ENCODE measurements at places on chromosomes 2 and 18. TPM values are rescaled to one million over a fixed set of nuclear protein-coding genes. Genes with fewer than 3 reads are reported as not detected.
A peak's percentile ranks its signal among the peaks of the same experiment; 100 is the strongest.

The EFHD1 gene
- total RNA-seq, result 0.95 TPM

DNA sequence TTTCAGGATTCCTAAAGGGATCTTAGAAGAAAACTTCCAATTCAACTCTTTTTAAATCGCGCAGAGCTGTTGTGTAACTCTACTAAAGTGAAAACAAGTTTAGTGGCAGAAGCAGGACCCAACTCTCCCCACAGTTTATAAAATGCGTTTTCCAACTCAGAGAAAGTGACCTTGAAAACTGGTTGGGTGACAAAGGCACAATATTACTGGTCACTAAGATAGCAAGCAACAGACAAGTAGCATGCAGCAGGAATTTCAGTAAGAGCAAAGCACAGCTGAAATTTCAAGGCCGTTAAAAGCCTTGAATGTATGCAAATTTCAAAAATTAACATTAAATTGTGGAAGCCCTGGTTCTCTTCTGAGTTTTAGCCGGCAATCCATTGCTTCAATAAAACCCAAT is 66.9 kb downstream of the STK39 start:
- DNase-seq, result no peak

The RAB17 gene
- 0.40 TPM for total RNA-seq

DNA sequence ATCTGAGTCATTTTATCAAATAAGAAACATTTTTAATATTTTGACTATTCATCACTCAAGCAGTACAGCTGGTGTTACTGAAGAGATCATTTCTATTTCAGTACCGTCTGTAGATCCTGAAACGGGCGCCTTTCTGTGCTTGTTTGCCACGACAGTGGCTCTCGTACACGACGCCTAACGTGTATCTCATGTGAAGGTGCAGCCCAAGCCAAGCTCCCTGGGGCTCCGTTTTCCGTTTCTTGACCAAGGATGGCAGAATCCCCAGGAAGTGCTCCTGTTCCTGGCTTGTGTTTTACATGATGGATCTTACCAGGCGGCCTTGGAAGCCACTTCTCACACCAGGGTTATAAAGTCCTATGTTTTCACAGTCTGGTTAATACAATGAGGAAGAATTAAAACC is 320.6 kb downstream of the GBX2 start:
- no peak for DNase-seq

DNA sequence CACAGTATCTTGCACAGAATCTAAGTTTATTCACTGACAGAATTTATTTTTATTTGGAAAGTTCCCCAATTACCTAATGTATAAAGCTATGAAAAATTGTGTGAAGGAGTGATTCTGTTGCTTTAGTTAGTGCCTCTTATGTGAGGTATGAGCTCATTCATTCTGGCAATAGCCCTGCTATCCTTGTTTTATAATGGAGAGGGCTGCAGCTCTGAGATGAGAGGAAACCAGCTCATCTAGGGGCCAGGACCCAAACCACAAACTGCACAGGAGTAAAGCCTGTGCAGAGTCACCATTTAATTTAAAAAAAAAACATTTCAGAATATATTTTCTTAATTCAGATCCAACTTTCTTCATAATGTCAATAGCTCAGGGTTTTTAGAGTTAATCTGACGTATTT is 383.0 kb downstream of the TMEM182 start:
- peak; percentile 53 for DNase-seq

- no peak for DNase-seq
These were observed 111.6 kb downstream of the CLIP4 start for GRCh38 chr2:29226808-29227207.

- no peak for DNase-seq
These were observed 37.1 kb downstream of the RNF152 start for GRCh38 chr18:61855449-61856378.

The ACKR3 gene
- 5.4 TPM for total RNA-seq

The KCNJ3 gene
- total RNA-seq, result not detected

The PLCL1 gene
- total RNA-seq, result 0.11 TPM

- no peak for DNase-seq
These were observed 204.1 kb downstream of the FAM210A start for GRCh38 chr18:13522256-13522655.

GRCh38 chr18:57771193-57771592 is 31.9 kb downstream of the ATP8B1 start:
- DNase-seq, result peak; percentile 29

DNA sequence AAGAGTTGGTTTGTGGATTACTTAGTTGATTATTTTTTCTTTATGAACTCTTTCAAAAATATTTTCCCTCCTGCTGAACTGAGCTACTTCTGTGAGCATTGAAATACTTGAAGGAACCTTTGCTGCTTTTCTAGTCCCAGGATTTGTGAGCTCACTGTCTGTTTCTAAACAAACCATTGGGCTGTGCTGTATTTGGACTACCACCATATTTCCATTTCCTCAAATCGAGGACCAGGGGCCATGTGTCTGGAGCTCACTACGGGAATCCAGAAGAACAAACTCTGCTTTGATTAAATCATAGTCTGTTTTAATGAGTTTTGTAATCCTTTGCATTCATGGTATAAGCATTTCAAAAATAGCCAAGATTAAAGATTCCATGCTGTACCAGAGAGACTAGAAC is 1.3 kb downstream of the MRPL33 start:
- no peak for DNase-seq

- no peak for DNase-seq
These were observed 663.7 kb upstream of the LRATD1 start for GRCh38 chr2:13968811-13969210.

DNA sequence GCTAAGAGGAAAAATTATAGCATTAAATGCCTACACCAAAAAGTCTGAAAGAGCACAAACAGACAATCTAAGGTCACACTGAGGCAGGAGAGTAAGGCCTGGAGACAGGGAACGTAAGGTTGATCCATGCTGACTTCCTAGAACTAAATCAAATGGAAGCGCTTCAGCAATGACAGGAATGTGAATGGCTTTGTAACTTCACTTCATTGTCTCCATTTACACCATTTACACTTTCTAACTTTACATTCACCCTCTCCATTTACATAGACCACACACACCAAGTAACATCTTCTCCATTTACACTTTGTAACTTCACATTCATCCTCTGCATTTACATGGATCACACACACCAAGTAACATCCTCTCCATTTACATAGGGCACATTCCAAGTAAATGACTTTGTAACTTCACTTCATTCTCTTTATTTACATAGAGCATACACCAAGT is 103.1 kb upstream of the SPATS2L start:
- DNase-seq, result no peak

The GPR45 gene
- total RNA-seq, result not detected

DNA sequence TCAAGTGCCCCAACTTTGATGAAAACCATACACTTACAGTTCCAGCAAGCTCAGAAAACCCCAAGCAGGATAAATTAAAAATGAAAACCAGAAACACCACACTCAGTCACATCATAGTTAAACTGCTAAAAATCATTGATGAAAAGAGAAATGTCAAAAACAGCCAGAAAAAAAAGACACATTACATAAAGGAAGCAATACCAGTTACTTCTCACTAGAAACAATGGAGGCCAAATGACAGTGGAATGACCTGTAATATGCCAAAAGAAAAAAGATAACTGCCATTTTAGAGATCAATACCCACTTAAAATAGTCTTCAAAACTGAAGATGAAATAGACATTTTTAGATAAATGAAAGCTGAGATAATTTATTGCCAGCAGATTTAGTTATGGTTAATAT is 66.0 kb downstream of the MAP3K20 start:
- no peak for DNase-seq

DNA sequence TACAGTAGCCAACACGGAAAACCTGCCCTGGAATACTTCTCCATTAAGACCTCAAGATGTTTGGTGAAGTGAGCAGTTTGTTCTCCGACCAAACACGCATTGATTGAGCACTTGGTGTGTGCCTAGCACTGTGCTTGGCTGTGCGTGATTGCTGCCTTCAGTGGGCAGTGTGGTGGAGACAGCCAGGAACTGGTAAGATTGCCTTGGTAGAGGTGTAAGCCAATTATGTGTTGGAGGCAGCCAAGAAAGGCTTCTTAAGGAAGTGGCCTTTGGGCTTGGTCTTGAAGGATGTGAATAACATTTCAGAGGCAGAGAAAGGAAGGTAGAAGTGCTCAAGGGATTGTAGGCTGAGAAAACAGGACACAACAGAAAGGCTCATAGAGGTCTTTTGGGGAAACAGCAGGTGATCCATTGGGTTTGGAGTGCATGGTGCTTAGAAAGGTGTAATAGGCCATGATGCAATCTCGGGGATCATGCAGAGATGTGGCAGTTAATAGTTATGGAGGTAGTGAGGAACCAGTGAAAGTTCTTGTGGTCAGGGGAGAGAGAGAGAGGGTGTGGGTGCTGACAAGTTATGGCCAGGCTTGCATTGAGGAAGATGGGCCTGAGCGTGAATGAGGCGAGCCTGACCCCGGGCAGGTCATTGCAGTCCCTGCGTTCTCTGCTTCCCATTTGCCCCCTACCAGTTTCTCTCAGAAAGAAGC is 6.3 kb downstream of the B3GNT2 start:
- DNase-seq, result no peak

The SP140 gene
- 0.11 TPM for total RNA-seq

The SERPINB10 gene
- total RNA-seq, result 1.5 TPM

- DNase-seq, result no peak
These were observed 2.0 kb downstream of the IL1A start for GRCh38 chr2:112782234-112782799.

- no peak for DNase-seq
These were observed 37.3 kb upstream of the TTC21B start for GRCh38 chr2:165990846-165991245.

DNA sequence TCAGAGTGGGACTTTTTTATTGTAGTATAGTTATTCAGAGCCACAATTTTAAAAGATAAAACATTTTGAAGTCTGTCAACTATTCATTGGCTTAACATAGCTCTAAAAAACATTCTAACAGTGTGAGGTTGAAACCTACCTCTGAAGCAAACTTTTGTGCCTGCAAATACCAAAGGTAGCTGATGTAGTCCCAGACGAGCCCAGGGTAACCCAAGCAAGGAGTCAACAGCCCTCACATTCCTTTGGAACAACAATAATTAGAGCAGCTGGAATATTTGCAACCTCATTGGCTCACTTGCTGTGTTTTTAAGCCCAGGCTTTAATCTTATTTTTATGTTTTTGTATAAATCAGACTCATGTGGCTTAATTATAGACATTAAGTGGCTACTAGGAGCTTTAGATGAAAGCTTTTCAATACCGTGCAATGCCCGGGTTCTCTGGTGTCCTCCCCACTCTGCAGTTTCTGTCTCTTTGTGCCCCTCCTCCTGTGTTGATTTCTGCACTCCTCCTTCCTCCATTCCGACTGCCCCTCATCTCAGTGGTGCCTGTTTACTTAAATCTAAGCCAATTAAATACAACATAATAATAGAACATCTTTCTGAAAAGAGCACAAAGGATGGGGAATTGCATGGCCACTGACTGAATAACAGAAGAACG is 157.9 kb upstream of the UNC80 start:
- DNase-seq, result no peak

- DNase-seq, result no peak
These were observed 198.7 kb upstream of the MEIS1 start for GRCh38 chr2:66236067-66236685.

DNA sequence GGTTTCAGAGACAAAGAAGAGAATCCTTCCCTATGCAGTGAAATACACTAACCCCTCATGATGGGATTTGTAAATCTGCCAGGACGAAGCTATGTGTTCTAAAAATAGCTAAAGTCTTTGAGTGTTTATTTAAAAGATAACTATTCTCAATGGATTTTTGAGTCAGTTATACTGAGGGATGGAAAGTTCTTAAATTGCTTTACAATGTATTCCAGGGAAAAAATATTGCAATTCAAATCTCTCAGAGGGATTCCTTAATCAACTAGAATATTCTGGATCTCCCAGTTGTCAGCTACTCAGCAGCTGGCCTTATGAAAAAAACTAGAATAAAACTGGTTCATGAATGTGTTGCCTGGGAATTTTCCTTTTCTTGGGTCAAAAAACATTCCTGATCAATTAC is 312.4 kb downstream of the PLCL1 start:
- no peak for DNase-seq

DNA sequence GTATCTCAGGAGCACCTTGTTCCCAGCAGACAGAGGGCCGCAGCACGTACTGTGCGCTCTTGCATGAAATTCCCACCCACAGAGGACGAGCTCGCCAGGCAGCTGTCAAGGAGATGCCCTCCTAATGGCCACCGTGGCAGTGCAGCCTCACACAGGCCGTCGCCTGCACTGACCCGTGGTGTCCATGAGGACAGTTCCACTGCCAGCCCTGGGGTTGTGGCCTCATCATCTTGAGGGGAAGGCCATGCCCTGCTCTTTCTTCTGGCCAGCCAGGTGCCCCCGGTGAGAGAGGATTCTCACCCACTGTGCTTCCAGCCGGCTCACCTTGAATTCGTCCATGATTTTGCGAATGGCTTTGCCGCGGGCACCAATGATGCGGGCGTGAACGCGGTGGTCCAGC is 42.0 kb downstream of the ANO7 start:
- DNase-seq, result no peak

The UGT1A8 gene
- total RNA-seq, result 15.1 TPM

DNA sequence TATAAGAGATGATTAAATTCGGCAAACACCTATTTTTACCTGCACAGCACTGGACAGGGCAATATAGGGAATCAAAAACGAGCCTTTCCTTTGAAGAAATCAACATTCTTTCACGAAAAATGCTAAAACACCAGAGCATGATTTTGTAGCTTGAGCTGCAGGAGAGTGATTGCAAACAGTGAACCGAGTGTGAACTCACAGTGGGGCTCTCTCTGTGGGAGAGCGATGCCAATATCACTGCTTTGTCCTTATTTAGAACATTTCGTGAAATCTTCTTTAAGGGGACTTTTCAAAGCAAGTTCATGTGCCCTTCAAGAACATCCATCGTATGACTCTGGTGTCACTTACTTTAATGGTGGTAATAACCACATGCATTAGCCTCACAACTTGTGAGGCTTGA is 238.8 kb downstream of the CD226 start:
- DNase-seq, result no peak

DNA sequence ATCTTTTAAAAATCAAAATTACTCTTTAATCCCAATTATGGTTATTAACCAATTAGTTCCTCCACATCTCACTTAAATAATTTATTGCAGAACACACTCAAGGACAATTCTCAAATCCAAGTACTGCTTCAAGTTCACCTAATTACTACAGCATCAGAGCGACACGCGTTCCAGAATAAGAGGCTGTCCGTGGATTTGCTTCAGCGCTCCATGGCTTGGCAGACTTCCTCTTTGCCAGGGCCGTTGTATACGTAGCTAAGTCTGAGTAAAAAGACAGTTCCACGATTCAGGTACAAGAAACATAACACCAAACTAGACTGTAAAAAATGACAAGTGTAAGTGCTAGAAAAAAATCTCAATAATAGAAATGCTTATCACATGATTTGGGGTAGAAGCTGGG is 153.2 kb upstream of the MYT1L start:
- no peak for DNase-seq

DNA sequence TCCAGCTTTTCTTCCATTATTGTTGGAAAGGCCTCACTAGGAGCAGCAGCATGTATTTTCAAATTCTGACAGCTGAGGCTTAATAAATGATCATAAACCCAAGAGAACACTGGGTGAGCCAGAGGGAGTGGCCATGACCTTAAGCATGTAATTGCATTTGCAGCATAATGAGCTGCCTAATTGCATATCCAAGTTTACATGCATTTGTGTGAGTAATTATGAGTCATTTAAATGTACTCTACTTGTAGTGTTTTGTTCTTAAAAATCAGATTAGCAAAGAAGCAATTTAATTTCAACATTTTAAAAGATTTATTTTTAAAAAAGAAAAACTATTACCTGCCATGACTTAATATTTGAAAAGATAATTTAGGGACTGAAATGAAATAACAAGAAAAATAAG is 74.8 kb downstream of the NOL10 start:
- no peak for DNase-seq

Measured in Daoy (cell line).